K562 (cell line): ENCODE measurements at places on chromosomes 2 and 18.

DNA sequence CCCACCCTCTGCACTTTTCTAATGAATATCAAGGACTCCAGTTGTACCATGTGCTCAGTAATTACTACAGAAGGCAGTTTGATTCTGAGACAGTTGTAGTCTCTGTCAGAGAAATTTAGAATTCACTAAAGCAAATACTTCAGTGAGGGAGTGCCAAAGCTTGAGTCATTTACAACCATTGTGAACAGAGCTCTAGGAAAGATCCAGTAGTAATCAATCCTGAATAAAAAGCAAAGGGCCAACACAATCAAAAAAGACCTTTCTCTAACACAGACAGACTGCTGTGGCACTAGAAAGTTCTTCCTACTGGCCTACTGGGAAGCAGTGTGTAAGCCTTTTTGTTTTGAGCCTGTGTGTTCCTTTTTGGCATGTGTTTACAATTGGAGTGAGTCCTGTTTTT lies 135.6 kb upstream of the UNC80 start:
- no peak for DNase-seq

DNA sequence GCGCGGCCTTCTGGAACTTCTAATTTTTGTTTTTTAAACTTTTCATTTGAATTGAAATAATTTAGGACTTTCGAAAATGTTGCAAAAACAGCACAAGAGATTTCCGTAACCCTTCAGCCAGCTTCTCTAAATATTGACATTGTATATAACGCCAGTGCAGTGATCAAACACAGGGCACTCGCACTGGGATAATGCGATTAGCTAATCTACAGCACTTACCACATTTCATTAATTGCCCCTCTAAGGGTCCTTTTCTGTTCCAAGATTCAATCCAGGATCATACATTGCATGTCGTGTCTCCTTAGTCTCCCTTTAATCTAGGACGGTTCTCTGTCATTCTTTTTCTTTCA lies 343 bp upstream of the CD302 start:
- DNase-seq, result no peak

GRCh38 chr2:38598991-38599295 lies 3.8 kb downstream of the HNRNPLL start:
- DNase-seq, result no peak

- DNase-seq, result no peak
Measured at GRCh38 chr18:286515-287310, 18.9 kb upstream of the THOC1 start.

DNA sequence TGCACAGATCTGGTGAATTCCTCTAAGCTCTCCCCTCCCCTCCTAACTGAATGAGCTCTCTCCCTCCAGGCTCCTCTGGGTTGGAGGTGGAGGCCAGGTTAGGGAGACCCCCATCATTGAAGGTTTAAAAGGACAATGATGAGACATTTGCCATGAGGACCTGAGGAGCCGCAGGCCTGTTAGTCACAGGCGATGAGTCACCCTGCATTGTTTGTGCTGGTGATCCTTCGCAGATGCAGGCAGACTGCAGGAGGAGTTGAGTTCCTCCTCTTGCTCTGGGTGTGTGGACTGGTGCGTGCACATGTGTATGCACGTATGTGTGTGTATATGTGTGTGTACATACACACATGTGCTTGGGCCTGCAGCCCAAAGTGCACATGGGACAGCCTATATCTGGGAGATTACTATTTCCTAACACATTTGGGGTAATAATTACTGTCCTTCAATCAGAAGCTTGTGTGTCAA lies 42.0 kb downstream of the MCFD2 start:
- DNase-seq, result peak; percentile 85

- DNase-seq, result no peak
Measured at GRCh38 chr2:180669016-180669415, 311.4 kb upstream of the UBE2E3 start.

DNA sequence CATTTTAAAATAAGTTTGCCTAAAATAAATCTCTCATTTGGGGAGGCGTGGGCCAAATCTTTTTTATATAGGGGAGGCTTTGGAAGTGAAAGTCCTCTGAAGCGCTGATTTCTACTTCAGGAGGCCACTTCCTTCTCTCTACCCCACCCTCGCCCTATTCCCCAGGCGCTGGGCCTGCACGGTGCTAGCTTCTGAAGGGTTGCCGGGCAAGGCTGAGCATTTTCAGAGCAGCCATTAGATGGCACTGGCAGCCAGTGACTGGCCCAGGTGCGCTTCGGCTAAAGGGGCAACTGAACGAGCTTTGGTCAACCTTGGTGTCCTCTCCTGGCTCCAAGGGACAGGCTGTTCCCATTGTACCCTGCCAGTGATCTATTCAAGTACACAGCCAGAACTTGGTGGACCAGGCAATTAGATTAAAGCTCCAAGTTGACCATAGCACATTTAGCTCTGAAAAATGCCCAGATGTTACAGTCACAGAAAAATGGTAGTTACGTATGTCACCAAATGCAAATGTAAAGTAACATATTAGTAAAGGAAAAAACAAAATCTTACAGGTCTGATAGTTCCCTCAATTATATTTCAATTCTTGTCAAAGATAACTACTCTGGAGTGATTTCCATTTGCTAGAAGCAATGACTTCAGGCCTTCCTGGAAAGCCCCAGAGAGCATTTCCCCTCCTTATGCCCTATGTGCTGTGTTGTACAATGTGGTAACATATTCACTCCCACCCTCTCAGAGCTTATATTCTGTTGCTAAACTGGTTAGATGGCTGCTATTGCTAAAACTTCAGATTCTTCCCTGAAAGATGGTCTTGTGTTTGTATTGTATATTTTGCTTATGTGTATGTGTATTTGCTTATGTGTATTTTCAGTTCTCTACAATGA lies 2.1 kb downstream of the POMC start:
- DNase-seq, result no peak

GRCh38 chr18:28204154-28204553 lies 27.2 kb upstream of the CDH2 start:
- no peak for DNase-seq

DNA sequence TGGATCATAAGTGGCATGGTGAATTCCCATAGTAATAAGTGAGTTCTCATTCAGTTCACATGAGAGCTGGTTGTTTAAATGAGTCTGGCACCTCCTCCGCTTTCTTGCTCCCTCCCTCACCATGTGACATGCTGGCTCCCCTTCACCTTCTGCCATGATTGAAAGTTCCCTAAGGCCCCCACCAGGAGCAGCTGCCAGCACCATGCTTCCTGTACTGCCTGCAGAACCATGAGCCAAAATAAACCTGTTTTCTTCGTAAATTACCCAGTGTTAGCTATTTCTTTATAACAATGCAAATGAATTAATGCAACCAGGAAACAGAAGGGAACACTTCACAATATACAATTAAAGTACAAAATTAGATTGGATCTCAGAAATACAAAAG lies 257.0 kb downstream of the MREG start:
- DNase-seq, result no peak

DNA sequence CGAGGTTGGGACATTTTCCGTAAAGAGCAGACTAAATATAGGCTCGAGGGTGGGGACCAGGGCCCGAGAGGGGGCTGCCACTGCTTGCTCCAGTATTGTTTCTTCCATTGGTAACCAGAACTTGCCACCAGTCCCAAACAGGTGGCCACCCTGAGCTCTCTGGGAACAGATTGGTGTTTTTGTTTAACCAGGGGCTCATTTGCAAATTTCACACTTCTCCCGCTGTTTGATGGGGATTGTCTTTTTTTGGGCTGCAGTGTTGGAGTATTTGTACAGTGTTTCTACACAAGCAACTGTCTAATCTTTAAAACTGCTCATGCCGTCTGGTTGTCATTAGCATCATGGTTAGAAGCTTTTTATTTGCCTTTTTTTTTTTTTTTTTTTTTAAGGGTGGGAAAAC lies 8.5 kb downstream of the AGAP1 start:
- no peak for DNase-seq

DNA sequence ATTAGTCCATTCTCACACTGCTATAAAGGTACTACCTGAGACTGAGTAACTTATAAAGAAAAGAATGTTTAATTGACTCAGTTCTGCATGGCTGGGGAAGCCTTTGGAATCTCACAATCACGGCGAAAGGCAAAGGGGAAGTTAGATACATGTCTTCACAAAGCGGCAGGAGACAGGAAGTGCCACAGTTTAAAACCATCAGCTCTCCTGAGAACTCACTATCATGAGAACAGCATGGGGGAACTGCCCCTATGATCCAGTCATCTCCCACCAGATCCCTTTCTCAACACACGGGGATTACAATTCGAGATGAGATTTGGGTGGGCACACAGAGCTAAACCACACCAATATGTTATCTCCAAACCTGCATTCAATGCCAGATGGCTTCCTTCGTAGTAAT lies 716.1 kb downstream of the DCC start:
- DNase-seq, result no peak

GRCh38 chr2:239309398-239310245 lies 91.2 kb downstream of the HDAC4 start:
- no peak for DNase-seq

- DNase-seq, result peak; percentile 68
Measured at GRCh38 chr18:59837586-59837985, 62.2 kb upstream of the PMAIP1 start.

- DNase-seq, result no peak
Measured at GRCh38 chr2:67576991-67577390, 179.9 kb downstream of the ETAA1 start.

GRCh38 chr2:152319822-152320570 lies 15.0 kb upstream of the FMNL2 start:
- no peak for DNase-seq

DNA sequence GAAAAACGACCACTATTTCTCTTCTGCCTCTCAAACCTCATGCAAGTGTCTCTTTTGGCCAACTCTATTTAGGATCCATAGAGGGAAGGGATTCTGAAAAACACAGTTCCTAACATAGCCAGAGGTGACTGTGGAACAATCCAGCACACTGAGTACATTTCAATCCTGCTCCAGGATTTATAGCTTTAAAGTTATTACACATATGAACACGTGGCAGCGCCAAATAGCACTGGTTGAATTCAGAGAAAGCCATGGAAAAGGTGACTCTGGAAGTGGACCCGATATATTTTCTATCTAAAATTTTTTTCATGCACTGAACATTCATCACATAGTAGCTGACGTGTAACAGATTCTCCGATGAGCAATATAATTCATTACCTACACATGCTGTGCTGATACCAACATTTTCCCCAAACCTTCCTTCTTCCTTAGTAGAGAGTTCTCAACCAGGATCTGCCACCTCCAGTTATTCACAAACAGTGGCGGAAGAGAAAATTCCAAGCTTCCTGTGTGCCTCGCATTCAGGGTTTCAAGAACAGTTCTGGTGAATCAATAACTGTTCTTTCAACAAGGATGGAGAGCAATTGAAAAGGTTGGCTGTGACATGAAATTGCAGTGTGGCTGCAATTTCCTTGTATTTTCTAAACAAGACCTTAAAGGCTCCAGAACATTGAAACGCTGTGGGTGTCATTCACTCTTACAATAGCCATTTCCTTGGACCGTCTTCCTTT lies 25.7 kb upstream of the TTR start:
- no peak for DNase-seq

DNA sequence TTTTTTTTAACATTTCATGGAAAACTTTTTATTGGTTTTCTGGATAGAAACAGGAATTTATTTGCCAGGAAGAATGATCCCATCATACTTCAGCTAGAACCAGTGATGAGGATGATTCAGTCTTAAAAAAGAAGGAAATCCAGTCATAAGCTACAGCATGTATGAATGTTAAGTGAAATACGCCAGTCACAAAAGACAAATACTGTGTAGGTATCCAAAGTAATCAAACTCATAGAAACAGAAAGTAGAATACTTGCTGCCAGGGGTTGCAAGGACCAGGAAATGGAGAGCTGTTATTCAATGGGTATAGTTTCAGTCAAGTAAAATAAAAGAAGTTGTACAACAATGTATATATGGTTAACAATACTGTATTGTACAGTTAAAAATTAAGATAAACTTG lies 21.3 kb downstream of the PSME4 start:
- no peak for DNase-seq

DNA sequence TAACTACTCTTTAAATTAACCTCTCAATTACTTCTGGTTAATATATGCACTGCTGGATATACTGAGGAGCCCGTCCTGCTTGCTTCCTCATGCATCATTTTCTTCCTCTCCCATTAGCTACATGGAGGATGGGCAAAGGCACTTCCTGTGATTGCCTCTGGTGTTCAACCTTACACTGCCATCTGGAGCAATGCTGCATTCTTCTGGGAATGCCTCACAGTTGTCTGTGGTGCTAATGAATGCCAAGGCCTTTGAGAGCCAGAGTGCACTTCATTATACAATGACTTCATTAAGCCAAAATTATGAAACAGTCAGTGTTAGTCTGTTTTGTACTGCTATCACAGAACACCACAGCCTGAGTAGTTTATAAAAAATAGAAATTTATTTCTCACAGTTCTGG lies 134.8 kb upstream of the DOCK10 start:
- no peak for DNase-seq

DNA sequence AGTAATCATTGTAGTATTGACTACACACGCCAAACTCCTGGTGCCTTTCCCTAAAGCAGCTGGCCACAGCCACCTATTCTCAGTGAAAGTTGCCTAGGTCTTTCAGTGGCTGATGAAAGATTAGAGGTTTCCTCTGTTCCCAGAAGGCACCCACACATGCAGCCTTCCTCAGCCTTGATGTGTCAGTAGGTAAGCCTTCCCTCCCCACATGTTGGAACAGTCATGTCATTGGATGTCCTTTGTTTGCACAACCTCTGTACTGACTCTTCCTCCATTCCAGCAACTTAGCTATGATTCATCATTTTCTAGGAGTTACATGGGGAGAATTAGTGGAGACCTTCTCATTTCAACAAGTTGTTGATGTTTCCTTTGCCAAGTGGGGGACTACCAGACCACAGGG lies 630.8 kb upstream of the SLC39A10 start:
- no peak for DNase-seq

GRCh38 chr2:198214114-198214596 lies 409.8 kb downstream of the PLCL1 start:
- no peak for DNase-seq

DNA sequence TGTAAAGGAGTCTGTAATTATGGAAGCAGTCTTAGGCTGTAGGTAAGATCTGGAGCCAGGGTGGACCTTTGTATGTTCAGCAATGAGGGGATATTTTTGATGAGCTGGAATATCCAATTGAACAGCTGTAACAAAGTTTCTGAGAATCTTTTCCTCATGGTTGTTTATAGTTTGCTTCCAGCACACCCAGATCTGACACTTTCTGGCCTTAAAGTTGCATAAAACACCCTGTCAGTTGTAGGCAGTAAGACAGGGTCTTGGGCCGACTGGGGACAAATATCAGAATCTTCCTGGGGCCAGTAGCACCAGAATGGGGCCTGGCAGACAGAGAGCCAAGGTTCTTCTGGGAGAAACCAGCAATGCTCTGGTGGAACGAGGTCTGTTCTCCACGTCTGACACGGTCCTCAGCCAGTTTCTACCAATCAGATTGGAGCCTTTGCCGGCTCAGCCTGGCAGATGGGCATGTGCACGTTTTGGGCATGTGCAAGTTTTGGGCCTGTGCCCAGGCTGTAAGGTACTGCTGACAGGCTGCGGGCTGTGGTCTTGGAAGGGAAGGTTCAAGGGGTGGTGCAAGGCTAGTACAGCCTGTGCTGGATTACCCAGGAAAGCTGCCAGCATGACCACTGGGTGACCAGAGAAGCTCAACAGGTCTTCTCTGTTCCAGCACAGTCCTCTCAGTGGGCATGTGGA lies 89.8 kb downstream of the PRKCE start:
- DNase-seq, result no peak
